ENCODE measurements at places on chromosomes 1 and 21. TPM values are rescaled to one million over a fixed set of nuclear protein-coding genes. Genes with fewer than 3 reads are reported as not detected.
A peak's percentile ranks its signal among the peaks of the same experiment; 100 is the strongest.

RGS16 gene
- 6.3 TPM for total RNA-seq

GRCh38 chr1:240029418-240029817 lies 62.3 kb upstream of the FMN2 start:
- H3K27ac ChIP-seq, result no peak overlapping the region
- DNase-seq, result no peak
- no peaks in the 10 kb centered on the region for H3K36me3 ChIP-seq
- H3K4me3 ChIP-seq, result no peak overlapping the region

ZNF648 gene
- total RNA-seq, result 3.3 TPM

LCE1C gene
- not detected for total RNA-seq

- peak overlapping the region; percentile 50 for H3K27ac ChIP-seq
- no peak for DNase-seq
- H3K27me3 ChIP-seq, result no peaks in the 10 kb centered on the region
- H3K4me3 ChIP-seq, result no peak overlapping the region
- no peaks in the 10 kb centered on the region for H3K4me1 ChIP-seq
These were observed 20.0 kb downstream of the ADAMTS5 start for GRCh38 chr21:26946744-26947446.

- no peak overlapping the region for H3K4me3 ChIP-seq
- DNase-seq, result no peak
- no peaks in the 10 kb centered on the region for H3K4me1 ChIP-seq
These were observed 166.6 kb downstream of the CLEC20A start for GRCh38 chr1:178330153-178330552.

DNA sequence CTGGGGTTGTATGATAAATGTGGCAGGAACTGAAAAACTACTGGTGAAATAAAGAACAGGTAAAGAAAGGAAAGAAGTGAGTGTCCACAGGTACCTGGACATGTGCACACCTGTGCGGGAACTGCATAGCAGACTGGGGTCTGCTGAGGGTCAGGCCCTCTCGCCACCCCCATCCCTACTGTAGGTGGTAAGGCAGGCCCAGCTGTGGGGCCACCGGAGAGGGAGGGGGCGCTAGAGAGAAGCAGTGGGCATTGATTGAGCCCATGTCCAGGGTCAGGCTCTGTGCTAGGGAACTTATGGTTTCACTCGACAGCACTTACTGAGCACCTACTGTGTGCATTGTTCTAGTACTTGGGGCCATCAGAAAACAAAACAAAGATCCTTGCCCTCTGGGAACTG lies 400.5 kb downstream of the MATN1 start:
- peaks cover 5% of the 10 kb centered on the region for H3K27me3 ChIP-seq
- no peaks in the 10 kb centered on the region for H3K4me1 ChIP-seq
- no peak for DNase-seq

- no peaks in the 10 kb centered on the region for H3K36me3 ChIP-seq
- H3K4me1 ChIP-seq, result no peaks in the 10 kb centered on the region
- H3K4me3 ChIP-seq, result no peak overlapping the region
- DNase-seq, result no peak
- no peak overlapping the region for H3K27ac ChIP-seq
These were observed 346.7 kb downstream of the NUF2 start for GRCh38 chr1:163668472-163668871.

- H3K27me3 ChIP-seq, result no peaks in the 10 kb centered on the region
- H3K4me3 ChIP-seq, result no peak overlapping the region
- H3K27ac ChIP-seq, result peak overlapping the region; percentile 33
- H3K36me3 ChIP-seq, result no peaks in the 10 kb centered on the region
These were observed 35.8 kb downstream of the SPEN start for GRCh38 chr1:15883326-15883725.

FCRL1 gene
- total RNA-seq, result not detected

NR1I3 gene
- not detected for total RNA-seq

GRCh38 chr1:37434292-37435225 lies 39.8 kb upstream of the ZC3H12A start:
- H3K27ac ChIP-seq, result no peak overlapping the region
- DNase-seq, result no peak
- H3K36me3 ChIP-seq, result no peaks in the 10 kb centered on the region
- no peaks in the 10 kb centered on the region for H3K4me1 ChIP-seq

DNA sequence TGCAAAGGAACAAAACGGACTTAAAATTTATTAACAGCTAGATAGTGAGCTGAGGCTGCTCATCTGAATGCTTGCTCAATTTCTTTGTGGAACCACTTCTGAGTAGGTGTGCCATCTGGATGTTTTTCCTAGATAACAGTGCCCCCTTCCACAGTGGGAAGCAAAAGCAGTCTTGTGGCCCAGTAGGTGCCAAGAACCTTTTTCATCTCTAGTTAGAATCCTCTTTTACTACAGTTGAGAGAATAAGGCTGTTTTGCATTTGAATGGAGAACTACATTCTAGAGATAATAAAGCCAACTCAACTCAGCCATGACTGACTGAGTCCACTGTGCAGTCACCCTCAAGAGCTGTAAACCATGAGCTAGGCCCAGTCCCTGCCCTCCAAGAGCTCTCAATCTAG lies 13.3 kb downstream of the F3 start:
- no peaks in the 10 kb centered on the region for H3K4me1 ChIP-seq
- DNase-seq, result no peak
- H3K36me3 ChIP-seq, result no peaks in the 10 kb centered on the region
- H3K27me3 ChIP-seq, result no peaks in the 10 kb centered on the region

HMCN1 gene
- 11.9 TPM for total RNA-seq

BSND gene
- under 0.01 TPM for total RNA-seq

GRCh38 chr1:45244660-45245059 lies 38.3 kb upstream of the ZSWIM5 start:
- H3K27me3 ChIP-seq, result no peaks in the 10 kb centered on the region
- H3K4me1 ChIP-seq, result no peaks in the 10 kb centered on the region
- H3K36me3 ChIP-seq, result no peaks in the 10 kb centered on the region
- no peak overlapping the region for H3K27ac ChIP-seq
- H3K4me3 ChIP-seq, result no peak overlapping the region

DNA sequence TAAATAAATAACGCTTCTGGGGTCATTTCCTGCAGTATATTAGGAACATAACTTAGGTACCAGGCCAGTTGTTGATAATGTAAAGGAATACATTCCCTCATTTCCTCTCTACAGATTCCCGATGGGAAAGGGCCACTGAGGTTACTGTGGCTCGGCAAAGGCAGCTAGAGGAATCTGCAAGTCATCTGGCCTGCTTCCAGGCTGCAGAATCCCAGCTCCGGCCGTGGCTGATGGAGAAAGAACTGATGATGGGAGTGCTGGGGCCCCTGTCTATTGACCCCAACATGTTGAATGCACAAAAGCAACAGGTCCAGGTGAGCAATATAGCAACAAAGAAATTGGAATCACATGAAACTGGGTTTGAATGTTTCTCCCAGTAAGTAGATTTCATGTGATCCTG lies 109.6 kb upstream of the BMP8A start:
- H3K36me3 ChIP-seq, result no peaks in the 10 kb centered on the region
- DNase-seq, result no peak
- H3K4me1 ChIP-seq, result no peaks in the 10 kb centered on the region
- H3K4me3 ChIP-seq, result no peak overlapping the region
- H3K27ac ChIP-seq, result no peak overlapping the region
- H3K27me3 ChIP-seq, result no peaks in the 10 kb centered on the region

SAMD11 gene
- total RNA-seq, result 23.0 TPM

C1orf56 gene
- 7.6 TPM for total RNA-seq

DNA sequence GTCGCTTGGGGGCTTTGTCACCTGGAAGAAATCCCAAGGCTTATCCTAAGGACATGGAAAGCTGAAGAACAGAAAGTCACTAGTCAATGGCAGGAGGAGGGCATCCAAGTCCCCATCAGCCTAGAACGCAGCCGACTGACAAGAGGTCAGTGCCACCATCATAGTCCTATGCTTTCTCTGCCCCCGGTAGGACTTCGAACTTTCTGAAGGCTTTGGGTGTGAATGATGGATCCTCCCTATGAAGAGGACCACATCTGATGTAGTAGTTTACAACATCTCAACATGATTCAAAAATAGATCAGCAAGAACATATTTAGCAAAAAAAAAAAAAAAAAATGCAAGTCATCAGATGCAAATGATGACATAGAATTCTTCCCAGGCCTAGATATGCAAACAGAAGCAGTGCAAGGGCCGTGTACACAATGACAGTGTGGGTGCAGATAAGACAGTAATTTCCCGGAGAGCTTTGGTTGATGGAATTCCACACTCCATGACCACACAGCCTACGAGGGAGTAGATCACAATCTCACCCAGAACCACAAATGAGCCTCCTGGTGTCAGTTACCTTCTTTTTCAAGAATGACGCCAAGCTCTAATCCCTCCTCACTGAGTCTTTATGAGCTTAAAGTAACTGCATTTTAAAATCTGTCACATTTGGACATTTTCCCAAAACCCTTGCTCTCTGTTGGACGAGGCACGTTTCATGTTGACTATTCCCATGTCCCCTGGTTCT lies 88.2 kb downstream of the PSMG1 start:
- H3K4me3 ChIP-seq, result no peak overlapping the region

DNA sequence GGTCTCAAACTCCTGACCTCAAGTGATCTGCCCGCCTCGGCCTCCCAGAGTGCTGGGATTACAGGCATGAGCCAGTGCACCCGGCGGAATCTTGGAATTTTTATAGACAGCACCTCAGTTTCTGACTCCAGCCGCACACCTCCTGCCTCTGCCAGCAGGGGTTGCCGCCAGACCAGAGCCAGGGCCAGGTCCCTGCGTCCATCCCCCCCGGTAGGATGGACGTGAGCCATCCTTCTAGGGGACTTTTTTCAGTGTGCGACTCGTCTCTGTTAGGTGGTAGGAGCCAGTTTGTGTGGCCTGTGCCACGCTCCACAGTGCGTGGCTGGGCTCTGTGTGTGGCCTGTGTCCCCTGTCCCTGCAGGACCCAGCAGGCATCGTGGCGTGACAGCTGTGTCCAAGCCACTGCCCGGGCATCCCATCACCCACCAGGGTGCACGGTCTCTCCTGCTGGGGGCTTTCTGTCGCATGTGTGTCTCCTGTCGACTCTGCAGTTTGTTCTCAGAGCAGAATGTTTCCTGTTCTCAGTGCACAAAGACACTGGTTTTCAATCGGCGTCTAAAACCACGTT lies 15.6 kb downstream of the CSTB start:
- H3K36me3 ChIP-seq, result no peaks in the 10 kb centered on the region
- no peak overlapping the region for H3K4me3 ChIP-seq
- H3K4me1 ChIP-seq, result peaks cover 12% of the 10 kb centered on the region
- no peak overlapping the region for H3K27ac ChIP-seq
- no peak for DNase-seq

- DNase-seq, result no peak
- no peak overlapping the region for H3K27ac ChIP-seq
- no peaks in the 10 kb centered on the region for H3K36me3 ChIP-seq
- no peaks in the 10 kb centered on the region for H3K4me1 ChIP-seq
- no peaks in the 10 kb centered on the region for H3K27me3 ChIP-seq
- no peak overlapping the region for H3K4me3 ChIP-seq
These were observed 28.3 kb upstream of the FAM20B start for GRCh38 chr1:178997428-178997827.

- H3K4me1 ChIP-seq, result no peaks in the 10 kb centered on the region
- H3K27me3 ChIP-seq, result no peaks in the 10 kb centered on the region
- no peak for DNase-seq
These were observed 26.3 kb upstream of the ACTN2 start for GRCh38 chr1:236659792-236660587.

AQP10 gene
- not detected for total RNA-seq

GRCh38 chr1:66505671-66506392 lies 28.1 kb upstream of the SGIP1 start:
- DNase-seq, result no peak
- no peaks in the 10 kb centered on the region for H3K27me3 ChIP-seq
- H3K4me1 ChIP-seq, result no peaks in the 10 kb centered on the region

GRCh38 chr1:246052603-246053002 lies 454.5 kb downstream of the SMYD3 start:
- no peak overlapping the region for H3K27ac ChIP-seq
- no peak overlapping the region for H3K4me3 ChIP-seq
- no peaks in the 10 kb centered on the region for H3K27me3 ChIP-seq
- H3K4me1 ChIP-seq, result no peaks in the 10 kb centered on the region
- no peaks in the 10 kb centered on the region for H3K36me3 ChIP-seq

GFI1 gene
- 0.98 TPM for total RNA-seq

GRCh38 chr1:177620636-177621190 lies 349.1 kb downstream of the SEC16B start:
- H3K4me3 ChIP-seq, result no peak overlapping the region
- no peak overlapping the region for H3K27ac ChIP-seq
- no peaks in the 10 kb centered on the region for H3K4me1 ChIP-seq
- no peaks in the 10 kb centered on the region for H3K27me3 ChIP-seq
- H3K36me3 ChIP-seq, result no peaks in the 10 kb centered on the region

DNA sequence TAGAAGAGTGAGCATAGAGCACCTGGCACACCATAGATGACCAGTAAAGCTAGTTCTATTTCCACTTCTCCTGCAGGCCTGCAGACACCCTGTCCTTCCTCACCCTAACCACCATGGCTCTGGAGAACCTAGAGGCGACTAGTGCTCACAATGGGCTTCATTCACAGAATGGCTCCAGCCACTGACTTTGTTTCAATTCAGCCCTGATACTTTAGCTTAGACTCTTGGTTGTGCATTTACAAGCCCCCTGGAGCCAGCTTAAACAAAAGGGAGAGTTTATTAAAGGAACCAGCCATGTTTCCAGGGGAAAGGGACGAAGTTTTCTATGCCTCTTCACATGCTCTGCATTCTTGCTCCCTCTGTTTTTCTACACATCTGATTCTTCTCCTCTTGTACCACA lies 123.7 kb downstream of the NAV1 start:
- no peak for DNase-seq
- no peaks in the 10 kb centered on the region for H3K36me3 ChIP-seq
- no peaks in the 10 kb centered on the region for H3K27me3 ChIP-seq
- H3K27ac ChIP-seq, result no peak overlapping the region
- H3K4me3 ChIP-seq, result no peak overlapping the region

DNA sequence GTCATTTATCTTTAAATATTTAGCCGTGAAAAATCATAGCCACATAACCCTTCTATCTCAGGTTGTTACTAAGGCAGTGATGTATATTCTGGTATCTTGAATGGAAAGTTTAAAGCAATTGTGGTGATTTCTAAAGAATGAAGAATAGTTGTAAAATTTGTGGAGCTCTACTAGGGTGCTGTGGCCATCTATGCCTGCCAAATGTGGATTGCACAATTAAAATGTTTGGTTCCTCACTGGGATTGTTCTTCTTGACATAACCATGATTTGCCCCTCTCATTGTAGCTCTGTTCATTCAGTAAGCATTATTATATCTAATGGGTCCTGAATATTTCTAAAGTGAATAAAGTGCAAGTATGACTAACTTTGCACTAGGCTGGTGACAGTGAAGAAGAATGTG lies 50.1 kb downstream of the AK4 start:
- no peak overlapping the region for H3K27ac ChIP-seq
- DNase-seq, result no peak
- no peaks in the 10 kb centered on the region for H3K36me3 ChIP-seq
- H3K4me1 ChIP-seq, result no peaks in the 10 kb centered on the region

- no peak for DNase-seq
- H3K27me3 ChIP-seq, result no peaks in the 10 kb centered on the region
- H3K4me3 ChIP-seq, result no peak within 1 kb of the TSS
These were observed at the start of gene UTS2 for GRCh38 chr1:7852804-7853683. Gene UTS2, minus strand, starts transcription at chr1:7853065. Its CDS starts 62 bp downstream, at chr1:7853003.

ABCA4 gene
- total RNA-seq, result 1.3 TPM

RHBDL2 gene
- 0.16 TPM for total RNA-seq

IFI44 gene
- total RNA-seq, result 24.0 TPM

All from breast epithelium (tissue), 4 donors.